ENCODE measurements at places on chromosomes 13 and 19. TPM values are rescaled to one million over a fixed set of nuclear protein-coding genes. Genes with fewer than 3 reads are reported as not detected.
A peak's percentile ranks its signal among the peaks of the same experiment; 100 is the strongest.

Gene LRRC63
- total RNA-seq = not detected

DNA sequence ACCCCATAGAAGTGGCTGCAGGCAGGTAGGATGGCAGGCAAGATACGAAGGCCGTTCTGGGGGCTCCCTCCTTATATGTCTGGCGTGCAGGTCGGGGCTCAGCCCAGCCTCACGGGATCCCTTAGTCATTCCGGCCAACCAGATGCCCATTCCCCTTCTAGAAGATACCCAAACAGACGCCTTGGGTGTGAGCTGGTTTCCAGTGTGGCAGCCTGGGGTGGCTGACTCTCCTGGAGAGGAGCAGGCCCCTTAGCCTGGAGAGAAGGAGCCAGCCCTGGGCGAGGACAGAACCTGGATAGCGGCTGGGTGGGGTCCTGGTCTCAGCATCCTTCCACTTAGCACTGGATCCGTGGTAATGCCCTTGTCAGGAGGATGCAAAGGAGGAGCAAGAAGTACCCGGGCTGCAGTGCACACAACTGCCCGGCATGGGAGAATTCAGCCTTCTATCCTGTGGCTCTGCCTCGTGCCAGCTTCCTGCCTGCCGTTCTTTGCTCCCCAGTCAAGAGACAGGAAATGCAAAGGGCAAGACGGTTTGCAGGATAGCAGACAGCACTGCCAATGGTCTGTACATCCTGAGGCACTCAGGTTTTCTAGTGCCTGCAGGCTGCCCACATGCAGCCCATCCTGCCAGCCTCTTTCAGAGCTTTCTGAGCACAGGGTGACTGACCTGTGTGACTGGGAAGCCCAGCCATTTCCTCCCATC, 56.7 kb upstream of the WASF3 start:
- DNase-seq = no peak

Gene ZNF729
- not detected for total RNA-seq

DNA sequence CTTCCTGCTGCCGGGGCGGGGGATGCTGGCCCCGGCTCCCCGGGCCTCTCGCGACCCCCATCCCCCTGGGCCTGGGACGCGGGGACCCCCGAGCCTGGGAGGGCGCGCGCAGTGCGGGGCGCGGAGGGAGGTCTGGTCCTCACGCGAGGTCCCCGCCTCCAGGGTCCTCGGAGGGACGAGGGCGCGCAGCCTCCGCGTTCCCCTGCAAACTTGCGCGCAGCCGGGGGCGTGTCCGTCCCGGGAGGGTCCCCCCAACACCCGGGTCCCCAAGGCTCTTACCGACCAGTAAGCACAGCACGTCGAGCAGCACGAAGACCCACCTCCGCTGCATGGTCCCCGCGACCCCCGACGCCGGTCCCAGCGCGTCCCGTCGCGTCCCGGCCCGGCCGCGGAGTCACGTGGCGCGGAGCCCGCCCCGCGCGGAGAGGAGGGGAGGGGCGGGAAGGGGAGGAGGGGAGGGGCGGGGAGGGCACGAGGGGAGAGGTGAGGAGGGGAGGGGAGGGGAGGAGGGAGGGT, at the start of gene PLPP2:
Gene PLPP2 (minus strand): TSS at position 398 of the 516 bp plus-strand sequence. CDS start 67 bp downstream, at position 331.
- no peak for DNase-seq

DNA sequence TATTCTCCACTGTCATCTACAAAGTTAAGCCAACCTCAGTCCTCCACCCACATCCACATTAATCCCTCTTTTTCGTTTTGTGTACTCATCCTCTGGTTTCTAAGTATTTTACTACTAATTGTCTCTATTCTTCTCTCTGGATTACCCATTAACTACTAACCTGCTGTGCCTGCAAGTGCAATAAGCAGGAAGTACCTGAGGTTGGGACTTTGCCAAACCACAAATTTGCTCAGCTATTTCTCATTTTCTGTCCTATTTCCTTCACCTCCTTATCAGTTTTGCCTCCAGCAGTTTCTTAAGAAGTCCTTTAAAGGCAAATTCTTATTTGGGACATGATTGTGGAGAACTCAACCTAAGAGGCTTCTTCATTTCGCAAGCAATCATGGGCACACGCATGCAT, 1708.9 kb downstream of the SLITRK5 start:
- peak; percentile 4 for DNase-seq

GRCh38 chr13:102620516-102620915, 23.7 kb downstream of the TPP2 start:
- DNase-seq = no peak

DNA sequence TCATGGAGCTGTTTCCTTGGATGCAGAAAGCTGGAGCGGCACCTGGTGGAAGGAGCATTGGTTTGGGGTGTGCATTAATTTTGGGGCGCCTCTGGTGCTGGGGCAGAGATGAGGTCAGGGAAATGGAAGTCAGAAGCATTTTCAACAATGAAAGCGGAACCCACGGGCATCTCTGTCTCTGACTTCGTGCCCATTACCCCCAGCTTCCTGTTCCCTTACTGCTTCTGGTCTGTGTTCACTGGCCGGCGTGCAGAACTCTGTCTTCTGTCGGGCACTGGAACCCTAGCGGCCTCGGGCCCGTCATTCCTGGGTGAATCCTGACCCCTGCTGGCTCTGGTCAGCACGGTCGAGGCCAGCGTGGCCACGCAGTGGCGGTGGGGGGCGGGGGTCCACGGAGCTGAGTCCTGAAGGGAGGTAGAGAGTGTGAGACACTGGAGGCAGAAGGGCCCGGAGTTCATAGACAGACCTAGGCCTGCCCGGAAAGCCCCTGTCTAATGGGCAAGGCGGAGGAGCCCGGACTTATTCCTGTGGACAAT, 7.9 kb upstream of the LINGO3 start:
- no peak for DNase-seq

DNA sequence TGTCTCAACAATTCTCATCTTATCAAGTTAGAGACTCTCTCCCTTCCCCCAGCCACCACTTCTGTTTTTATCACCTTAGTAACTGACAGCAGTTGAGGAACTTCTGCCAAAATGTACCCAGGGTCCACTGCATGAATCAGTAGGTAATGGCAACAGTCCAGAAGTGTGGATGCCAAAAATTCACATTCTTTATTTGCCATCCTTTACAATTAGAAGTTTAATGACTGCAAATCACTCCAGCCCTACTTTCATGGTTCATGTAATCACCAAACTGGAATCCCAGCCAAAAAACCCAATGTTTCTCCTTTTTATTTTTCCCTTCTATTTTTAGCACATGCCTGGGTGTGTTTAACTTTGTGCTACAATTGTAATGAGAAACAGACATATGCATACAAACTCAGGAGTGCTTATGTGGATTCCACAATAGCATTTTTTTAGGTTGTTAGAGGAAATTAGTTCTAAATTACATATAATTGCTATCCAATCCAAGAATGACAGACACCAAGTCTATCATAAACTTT, 243.5 kb downstream of the RGCC start:
- no peak for DNase-seq

Gene ZNF530
- 3.8 TPM for total RNA-seq

DNA sequence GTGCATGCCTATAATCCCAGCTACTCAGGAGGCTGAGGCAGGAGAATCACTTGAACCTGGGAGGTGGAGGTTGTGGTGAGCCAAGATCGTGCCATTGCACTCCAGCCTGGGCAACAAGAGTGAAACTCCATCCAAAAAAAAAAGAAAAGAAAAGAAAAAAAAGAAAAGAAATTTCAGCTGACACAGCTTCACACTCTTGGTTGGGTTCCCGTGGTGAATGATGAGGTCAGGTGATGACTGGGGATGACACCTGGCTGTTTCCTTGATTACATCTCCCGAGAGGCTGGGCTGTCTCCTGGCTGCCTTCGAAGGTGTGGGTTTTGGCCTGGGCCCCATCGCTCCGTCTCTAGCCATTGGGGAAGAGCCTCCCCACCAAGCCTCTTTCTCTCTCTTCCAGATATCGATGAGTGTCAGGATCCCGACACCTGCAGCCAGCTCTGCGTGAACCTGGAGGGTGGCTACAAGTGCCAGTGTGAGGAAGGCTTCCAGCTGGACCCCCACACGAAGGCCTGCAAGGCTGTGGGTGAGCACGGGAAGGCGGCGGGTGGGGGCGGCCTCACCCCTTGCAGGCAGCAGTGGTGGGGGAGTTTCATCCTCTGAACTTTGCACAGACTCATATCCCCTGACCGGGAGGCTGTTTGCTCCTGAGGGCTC, 22.0 kb downstream of the LDLR start:
- no peak for DNase-seq

DNA sequence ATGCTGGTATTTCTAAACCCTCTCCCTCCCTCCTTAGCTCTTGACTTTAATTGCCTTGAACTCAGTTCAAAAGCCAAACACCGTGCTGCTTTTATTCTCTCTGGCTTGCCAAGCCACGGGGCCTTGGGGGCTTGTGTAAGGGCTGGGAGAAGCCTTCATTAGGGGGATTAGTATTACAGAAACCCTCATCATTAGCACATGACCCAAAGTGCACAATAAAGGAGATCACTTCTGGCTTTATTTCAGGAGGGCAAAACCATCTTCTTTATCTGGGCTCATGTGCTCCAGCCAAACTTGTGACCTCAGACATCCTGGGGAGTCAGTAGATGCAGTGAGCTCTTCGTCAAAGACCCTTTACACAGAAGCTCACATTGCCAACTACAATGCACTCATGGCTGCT, at the start of gene DCT:
Gene DCT (minus strand): TSS at position 67 of the 400 bp plus-strand sequence. CDS start 427 bp downstream, outside the sequence.
- no peak for DNase-seq

DNA sequence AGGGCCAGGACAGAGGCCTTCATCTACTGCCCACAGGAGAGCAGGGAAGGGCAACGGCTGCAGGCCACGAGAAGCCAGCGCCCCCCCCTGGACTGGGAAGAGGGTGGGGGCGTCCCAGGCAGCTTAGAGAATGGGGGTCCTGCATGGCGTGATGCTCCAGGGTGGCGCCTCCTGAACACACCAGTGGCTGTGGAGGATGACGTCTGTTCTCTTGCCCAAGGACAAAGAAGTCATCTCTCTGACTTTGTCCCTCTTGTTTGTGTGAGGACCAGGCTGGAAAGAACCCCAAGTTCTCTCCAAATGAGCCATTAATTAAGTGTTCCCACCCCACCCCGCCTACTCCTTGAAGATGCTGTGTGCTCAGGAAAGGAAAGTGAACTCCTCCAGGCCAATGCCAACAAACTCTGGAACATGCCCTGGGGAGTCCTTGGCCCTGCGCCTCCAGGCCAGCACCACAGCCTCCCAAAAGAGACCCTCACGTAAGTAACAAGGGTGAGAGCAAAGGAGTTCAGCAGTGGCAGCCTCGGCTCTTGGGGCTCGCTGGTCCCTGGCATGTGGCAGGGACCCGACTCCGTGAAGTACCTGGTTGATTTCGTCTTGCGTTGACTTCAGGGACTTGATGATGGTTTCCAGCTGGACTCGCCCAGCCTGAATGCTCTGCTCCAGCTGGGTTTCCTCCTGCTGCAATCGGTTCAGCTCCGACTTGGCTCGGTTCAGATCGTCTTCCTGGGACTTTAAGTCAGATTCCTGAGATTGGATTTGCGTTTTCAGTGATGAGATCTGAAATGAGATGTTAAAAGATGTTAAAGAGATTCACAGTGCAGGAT, 68.4 kb downstream of the EPS15L1 start:
- no peak for DNase-seq

Gene ADGRE3
- not detected for total RNA-seq

DNA sequence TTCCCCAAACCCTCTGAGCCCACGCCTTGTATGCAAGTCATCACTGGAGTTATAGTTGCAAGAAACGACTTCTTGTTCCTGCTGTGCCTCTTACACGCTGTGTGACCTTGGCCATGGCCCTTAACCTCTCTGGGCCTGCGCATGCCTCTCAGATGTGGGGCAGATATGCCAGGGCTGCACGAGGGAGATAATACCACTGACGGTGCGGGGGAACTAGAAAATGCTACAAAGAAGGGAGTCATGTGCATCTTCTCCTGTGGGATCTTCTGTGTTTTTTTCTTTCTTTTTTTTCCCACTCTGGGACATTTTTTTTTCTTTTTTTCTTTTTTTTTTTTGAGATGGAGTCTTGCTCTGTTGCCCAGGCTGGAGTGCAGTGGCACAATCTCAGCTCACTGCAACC, 4.3 kb upstream of the SAMD1 start:
- no peak for DNase-seq

DNA sequence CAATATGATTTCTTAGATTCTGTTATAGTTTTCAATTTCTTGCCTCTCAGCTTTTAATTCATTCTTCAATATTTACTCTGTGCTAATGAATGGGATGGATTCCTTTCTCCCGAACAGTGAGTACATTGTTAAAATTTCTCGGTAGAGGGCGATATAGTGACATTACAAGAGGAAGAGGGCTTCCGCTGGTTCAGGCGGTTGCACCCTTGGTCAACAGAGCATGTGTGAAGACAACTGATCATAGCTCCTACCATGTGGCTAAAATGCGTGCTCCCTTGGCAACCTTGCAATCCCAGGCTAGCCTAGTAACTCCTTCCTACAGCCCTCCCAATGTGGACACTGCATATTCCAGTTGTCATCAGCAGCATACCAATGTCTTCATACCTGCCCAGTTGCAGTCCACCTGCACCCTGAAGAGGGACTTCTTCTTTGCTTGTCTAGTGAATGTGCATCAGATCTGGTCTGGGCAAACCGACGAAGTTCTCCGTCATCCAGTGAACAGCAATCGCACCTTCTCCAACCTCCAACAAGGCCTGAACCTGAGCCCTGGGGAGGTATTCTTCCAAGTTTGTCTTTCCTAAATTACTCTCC, 653.0 kb upstream of the GPC6 start:
- no peak for DNase-seq

- DNase-seq = no peak
These were observed 70.4 kb upstream of the MRI1 start for GRCh38 chr19:13693889-13694288.

DNA sequence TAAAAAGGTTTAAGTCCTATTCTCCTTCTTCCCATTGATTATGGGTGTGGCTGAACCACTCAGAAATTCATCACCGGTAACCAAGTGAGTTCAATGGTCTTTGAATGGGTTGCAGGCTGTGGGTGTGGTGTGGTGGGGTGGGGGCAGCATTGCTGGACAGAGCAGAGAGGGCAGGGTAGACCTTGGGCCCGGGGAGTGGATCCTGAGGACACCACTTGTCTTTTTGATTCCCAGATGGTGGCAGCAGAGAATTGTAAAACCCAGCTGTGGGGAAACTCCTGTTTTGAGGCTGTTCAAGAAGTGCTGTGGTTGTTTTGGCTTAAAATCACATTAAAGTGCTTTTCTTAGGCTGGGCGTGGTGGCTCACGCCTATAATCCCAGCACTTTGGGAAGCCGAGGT, 45.8 kb upstream of the RGCC start:
- peak; percentile 23 for DNase-seq

Gene IRGC
- not detected for total RNA-seq

Gene ZNF793
- total RNA-seq = not detected

All from HCT116 (cell line).